ENCODE measurements at places on chromosomes 7 and 10. TPM values are rescaled to one million over a fixed set of nuclear protein-coding genes. Genes with fewer than 3 reads are reported as not detected.
A peak's percentile ranks its signal among the peaks of the same experiment; 100 is the strongest.

GRCh38 chr7:69504733-69505420 is 93.4 kb upstream of the AUTS2 start:
- peaks cover 4% of the 10 kb centered on the region for H3K4me1 ChIP-seq
- peak; percentile 28 for DNase-seq
- no peak overlapping the region for H3K4me3 ChIP-seq
- no peak overlapping the region for H3K27ac ChIP-seq

Gene FZD8
- total RNA-seq: 147 TPM

GRCh38 chr10:71188201-71188600 is 24.2 kb upstream of the UNC5B start:
- H3K4me3 ChIP-seq: no peak overlapping the region
- no peaks in the 10 kb centered on the region for H3K4me1 ChIP-seq
- H3K27ac ChIP-seq: no peak overlapping the region
- no peaks in the 10 kb centered on the region for H3K36me3 ChIP-seq
- no peak for DNase-seq

DNA sequence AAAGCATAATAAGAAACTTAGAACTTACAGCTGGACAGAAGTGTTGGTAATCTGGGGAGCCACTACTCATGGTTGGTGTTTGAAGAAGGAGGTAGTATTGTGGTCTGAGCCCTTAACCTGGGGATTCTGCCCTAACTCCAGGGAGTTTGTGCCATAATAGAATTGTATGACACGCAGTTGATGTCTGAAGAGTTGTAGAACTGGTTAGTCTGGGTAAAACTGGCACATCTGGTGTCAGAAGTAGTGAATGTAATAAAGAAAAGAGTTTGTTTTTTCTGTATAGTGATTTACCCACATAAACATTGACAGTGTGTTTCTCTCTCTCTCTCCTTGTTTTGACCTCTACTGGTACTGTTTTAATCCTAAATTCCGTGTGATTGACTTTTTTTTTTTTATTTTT is 448.1 kb upstream of the SEMA3D start:
- no peaks in the 10 kb centered on the region for H3K27me3 ChIP-seq
- no peak overlapping the region for H3K4me3 ChIP-seq
- H3K4me1 ChIP-seq: no peaks in the 10 kb centered on the region
- H3K36me3 ChIP-seq: no peaks in the 10 kb centered on the region
- H3K27ac ChIP-seq: no peak overlapping the region

GRCh38 chr7:159070431-159071148 is 74.1 kb downstream of the VIPR2 start:
- no peak for DNase-seq
- H3K27me3 ChIP-seq: no peaks in the 10 kb centered on the region
- H3K27ac ChIP-seq: peak overlapping the region; percentile 19
- H3K4me3 ChIP-seq: no peak overlapping the region
- H3K4me1 ChIP-seq: no peaks in the 10 kb centered on the region
- no peaks in the 10 kb centered on the region for H3K36me3 ChIP-seq

Gene ZMIZ2
- 98.2 TPM for total RNA-seq

- H3K27ac ChIP-seq: no peak overlapping the region
- H3K36me3 ChIP-seq: no peaks in the 10 kb centered on the region
- no peaks in the 10 kb centered on the region for H3K4me1 ChIP-seq
- H3K27me3 ChIP-seq: no peaks in the 10 kb centered on the region
These were observed 43.0 kb downstream of the ANK3 start for GRCh38 chr10:60346661-60347060.

DNA sequence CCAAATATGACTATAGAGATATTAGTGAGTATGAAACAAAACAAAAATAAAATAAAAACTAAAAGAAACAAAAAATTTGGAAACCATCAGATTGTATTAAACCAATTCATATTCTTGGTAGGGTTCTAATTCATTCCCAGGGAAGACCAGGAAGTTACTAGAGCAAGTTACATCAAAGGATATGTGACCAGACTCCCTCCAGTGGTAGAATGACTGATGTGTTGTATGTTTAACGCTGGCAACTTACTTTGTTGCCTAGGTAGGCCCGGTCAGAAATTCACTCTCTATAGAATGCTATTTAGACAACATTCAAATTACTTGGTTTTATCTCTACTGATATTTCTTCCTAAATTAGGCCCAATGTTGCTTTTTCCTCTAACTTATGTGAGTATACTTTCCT is 5.2 kb downstream of the PHYHIPL start:
- no peak overlapping the region for H3K4me3 ChIP-seq
- DNase-seq: peak; percentile 46
- no peaks in the 10 kb centered on the region for H3K4me1 ChIP-seq
- no peak overlapping the region for H3K27ac ChIP-seq
- no peaks in the 10 kb centered on the region for H3K36me3 ChIP-seq

Gene ASZ1
- not detected for total RNA-seq

DNA sequence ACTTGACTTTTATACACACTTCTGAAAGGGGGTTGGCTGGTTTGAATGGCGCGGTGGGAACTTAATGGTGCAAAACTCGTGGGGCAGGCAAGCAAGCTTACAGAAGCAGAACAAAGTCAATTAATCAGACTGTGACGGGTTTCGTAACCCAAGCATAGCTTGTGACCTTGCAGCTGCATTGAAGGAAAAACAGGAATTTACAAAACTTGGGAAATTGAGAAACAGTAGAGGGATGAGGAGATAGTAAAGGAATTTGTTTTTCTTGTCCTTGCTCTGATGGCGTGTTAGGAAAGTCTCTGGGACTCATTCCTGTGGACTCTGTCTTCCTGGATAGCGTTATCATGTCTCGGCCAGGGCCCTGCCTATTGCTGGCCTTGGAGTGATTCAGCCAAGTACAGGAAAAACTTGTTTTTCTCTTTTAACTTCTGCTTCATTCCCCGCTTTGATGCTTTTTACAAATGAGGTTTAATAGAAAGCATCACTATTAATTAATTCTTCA is 220.0 kb upstream of the KCND2 start:
- H3K27ac ChIP-seq: no peak overlapping the region
- DNase-seq: no peak
- H3K4me1 ChIP-seq: no peaks in the 10 kb centered on the region
- H3K4me3 ChIP-seq: no peak overlapping the region

GRCh38 chr10:14840178-14840577 is 2.1 kb downstream of the HSPA14 start:
- H3K27me3 ChIP-seq: no peaks in the 10 kb centered on the region
- no peak overlapping the region for H3K4me3 ChIP-seq

DNA sequence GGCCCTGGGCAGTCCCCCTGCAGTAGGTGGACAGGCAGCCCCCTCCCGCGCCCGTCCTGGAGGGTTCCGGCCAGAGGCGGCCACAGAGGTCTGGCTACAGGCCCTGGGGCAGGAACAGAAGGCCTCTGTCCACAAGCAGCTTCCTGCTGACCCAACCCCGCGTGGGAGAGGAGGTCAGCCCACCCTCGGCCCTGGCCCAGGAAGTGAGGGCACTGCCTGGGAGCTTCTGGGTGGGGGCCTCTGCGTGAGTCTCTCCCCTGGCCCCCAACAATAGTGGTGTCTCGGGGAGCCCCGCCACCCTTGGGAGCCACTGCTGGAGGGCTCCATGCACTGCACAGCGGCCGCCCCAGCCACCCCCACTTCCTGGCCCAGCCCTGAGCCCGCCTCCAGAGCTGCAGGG is 4.7 kb downstream of the MICALL2 start:
- no peaks in the 10 kb centered on the region for H3K27me3 ChIP-seq
- no peak overlapping the region for H3K4me3 ChIP-seq
- no peaks in the 10 kb centered on the region for H3K4me1 ChIP-seq
- H3K27ac ChIP-seq: peak overlapping the region; percentile 44
- no peaks in the 10 kb centered on the region for H3K36me3 ChIP-seq

GRCh38 chr10:92678206-92678605 is 11.5 kb upstream of the HHEX start:
- no peaks in the 10 kb centered on the region for H3K4me1 ChIP-seq
- no peak overlapping the region for H3K4me3 ChIP-seq
- H3K27me3 ChIP-seq: no peaks in the 10 kb centered on the region
- no peaks in the 10 kb centered on the region for H3K36me3 ChIP-seq
